ENCODE measurements at places on chromosomes 5 and 9.

- peak; percentile 70 for DNase-seq
Measured at GRCh38 chr9:13628526-13628925, 349.0 kb upstream of the MPDZ start.

- DNase-seq: no peak
Measured at GRCh38 chr5:124232515-124232914, 513.9 kb downstream of the ZNF608 start.

DNA sequence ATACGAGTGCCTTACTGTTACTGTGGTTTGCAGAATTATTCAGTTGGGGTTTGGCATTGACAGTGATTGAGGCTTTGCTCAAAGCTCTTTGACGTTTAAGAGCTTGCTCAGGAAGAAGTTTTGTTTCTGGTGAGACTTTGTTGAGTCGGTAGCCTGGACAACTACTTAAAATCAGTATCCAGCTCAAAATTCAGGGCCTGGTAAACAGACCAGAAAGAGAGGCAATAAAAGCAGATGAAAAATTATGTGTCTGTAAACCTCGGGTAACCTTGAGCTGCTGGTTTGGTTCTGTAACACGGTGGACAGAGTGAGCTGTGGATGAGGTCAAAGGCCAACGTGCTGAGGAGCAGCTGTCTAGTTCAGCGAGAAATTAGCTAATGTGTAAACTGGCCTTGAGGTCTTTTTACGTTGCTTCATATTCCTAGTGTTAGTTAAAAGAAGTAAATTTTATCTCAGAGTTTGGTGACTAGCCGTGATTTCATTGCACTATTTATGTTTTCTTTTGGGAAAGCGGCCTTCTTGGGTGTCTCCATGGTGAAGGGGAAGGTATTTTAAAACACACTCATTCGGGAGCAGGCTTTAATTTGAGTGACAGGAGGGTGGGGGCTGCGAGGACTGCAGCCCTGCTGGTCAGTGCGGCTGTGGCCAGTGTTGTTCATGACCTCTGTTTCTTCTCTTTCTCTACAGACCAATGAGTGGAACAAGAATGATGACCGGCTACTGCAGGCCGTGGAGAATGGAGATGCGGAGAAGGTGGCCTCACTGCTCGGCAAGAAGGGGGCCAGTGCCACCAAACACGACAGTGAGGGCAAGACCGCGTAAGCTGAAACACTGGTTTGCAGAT lies 82.0 kb upstream of the TTC23L start:
- no peak for DNase-seq

DNA sequence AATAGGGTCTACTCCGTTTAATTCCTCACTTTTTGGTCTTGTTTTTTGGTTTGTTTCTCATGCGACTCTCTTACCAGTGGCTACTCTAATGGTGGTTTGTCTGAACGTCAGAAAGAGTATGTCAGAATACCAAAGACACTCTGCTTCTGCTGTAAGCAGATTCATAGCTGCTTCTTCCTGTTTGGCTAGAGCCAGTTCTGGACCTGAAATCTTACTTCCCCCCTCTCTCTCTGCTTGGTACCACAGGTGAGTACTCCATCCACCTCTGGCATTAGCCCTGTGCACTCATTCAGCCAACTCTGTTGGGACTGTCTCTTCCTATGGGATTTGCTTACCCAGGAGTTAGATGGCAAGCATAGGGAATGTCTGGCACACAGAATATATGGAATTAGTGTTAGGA lies 6.6 kb downstream of the ZCCHC7 start:
- no peak for DNase-seq

- no peak for DNase-seq
Measured at GRCh38 chr9:82234160-82234943, 245.8 kb downstream of the SPATA31D1 start.

GRCh38 chr5:69368458-69369339 lies 621 bp downstream of the AK6 start:
- DNase-seq: no peak

DNA sequence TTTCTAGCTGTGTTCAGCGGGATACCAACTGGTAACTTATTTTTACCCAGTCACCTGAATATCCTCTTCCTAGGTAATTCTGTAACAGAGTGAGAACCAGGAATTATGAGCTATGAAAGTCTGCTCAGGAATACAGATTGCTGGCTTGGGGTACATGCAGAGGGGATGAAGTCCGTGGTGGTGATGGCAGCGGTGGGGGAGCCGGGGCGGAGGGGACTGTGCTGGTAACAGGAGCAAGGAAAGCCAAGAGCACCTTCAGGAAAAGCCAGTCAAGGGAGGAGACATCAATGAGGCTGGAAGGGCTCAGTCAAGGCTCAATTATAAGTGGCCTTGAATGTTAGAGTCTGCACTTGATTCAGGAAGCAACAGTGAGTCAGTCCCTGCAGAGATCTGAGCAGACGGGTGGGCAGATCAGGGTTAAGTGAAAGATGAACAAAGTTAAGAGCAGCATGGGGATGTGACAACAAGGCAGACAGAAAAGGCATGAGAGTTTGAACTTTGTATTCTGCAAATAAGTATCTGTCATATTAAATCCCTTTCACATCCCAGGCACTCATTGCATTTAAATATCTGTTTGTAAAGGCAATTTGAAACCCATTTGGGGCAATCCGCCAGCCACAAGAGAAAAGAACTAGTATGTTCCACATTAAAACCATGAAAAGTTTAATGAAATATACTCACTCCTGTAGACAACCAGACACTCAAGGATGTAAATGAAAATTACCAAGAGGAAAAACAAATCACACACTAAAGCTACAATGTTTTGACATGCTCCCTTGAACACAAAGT lies 101.2 kb downstream of the TTC39B start:
- DNase-seq: peak; percentile 12

DNA sequence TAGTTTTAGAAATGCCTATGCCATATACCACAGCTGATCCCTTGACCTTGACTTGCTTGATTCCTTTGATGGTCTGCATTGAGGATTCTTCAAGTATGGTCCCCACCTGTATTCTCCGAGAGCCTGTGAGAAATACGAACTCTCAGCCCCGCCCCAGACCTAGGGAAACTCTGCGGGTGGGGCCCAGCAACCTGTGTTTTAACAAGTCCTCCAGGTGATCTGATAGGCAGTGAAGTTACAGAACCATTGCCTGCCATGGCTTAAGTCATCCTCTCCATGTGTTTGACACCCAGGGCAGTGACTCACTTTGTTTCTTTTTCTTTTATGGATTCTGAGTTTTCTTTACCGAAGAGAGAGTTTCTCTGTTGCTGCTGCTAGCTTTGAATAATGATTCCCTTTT lies 18.5 kb downstream of the FRMPD1 start:
- no peak for DNase-seq

DNA sequence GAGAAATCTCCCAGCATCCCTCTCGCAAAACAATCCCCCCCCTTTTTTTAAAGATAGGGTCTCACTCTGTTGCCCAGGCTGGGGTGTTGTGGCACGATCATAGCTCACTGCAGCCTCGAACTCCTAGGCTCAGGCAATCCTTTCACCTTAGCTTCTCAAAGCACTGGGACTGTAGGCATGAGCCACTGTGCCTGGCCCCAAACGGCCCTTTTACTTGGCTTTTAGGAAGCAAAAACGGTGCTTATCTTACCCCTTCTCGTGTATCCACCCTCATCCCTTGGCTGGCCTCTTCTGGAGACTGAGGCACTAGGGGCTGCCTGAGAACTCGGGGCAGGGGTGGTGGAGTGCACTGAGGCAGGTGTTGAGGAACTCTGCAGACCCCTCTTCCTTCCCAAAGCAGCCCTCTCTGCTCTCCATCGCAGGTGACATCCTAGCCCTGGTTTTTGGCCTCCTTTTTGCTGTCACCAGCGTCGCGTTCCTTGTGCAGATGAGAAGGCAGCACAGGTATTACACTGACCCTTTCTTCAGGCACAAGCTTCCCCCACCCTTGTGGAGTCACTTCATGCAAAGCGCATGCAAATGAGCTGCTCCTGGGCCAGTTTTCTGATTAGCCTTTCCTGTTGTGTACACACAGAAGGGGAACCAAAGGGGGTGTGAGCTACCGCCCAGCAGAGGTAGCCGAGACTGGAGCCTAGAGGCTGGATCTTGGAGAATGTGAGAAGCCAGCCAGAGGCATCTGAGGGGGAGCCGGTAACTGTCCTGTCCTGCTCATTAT lies 6.8 kb downstream of the CA9 start:
- DNase-seq: peak; percentile 62

- DNase-seq: peak; percentile 11
Measured at GRCh38 chr5:158287643-158288271, 428.8 kb upstream of the CLINT1 start.

GRCh38 chr9:91361291-91362050 lies at the start of gene AUH:
AUH (minus strand) TSS chr9:91361918; CDS start chr9:91361889, 29 bp downstream.
- peak; percentile 83 for DNase-seq

GRCh38 chr9:96618209-96619123 lies 1.2 kb downstream of the CDC14B start:
- peak; percentile 58 for DNase-seq

DNA sequence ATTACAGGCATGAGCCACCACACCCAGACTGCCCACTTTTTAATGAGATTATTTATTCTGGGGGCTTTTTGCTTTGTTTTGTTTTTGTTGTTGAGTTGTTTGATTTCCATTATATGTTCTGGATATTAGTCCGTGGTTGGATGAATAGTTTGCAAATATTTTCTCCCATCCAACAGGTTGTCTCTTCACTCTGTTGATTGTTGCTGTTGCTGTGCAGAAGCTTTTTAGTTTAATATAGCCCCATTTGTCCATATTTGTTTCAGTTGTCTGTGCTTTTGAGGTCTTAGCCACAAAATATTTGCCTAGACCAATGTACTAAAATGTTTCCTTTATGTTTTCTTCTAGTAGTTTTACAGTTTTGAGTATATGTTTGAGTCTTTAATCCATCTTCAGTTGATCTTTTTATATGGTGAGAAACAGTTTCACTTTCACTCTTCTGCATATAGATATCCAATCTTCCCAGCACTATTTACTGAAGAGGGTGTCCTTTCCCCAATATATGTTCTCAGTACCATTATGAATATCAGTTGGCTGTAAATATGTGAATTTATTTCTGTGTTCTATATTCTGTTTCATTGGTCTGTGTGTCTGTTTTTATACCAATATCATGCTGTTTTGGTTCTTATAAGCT lies 30.2 kb upstream of the TBCA start:
- DNase-seq: no peak

DNA sequence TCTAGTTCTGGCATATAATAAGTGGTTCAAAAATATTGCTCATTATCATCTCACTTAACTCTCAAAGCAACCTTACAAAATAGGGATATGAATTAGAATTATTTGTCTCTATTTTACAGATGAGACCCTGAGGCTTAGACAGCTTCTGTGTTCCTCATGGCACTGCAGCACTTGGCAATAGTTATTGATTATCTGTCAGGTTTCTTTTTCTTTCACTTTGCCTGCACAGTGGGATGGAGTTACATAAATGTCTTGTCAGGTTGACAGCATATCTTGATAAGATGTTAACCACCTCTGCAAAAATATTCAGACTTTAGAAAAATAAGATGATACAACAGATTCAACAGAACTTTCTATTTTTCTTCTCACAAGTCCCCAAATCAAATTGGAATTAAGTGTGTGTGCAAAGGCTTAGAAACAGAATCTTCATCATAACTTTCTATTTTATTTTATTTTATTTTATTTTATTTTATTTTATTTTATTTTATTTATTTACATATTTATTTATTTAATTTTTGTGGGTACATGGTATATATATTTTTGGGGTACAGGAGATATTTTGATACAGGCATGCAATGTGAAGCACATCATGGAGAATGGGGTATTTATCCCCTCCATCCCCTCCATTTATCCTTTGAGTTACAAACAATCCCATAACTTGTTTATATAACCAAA lies 17.7 kb downstream of the NSG2 start:
- DNase-seq: no peak

DNA sequence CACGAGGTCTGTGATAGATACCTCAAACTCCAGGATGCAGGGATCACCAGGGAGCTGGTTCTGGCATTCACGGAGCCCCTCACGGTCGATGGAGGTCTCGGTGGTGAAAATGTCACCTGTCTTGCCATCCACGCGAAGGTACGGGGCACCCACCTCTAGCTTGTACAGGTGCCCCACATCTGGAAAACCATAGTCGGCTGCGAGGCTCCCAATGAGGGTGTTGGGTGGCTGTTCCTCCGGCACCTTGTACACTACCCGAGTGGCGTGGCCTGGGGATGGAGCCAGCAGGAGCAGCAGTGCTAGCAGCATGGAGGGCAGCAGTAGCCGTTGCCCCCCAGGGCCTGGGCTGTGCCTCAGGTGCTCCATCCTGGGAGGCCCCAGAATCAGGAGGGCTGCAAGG lies 9.2 kb downstream of the PCDH1 start:
- DNase-seq: no peak

DNA sequence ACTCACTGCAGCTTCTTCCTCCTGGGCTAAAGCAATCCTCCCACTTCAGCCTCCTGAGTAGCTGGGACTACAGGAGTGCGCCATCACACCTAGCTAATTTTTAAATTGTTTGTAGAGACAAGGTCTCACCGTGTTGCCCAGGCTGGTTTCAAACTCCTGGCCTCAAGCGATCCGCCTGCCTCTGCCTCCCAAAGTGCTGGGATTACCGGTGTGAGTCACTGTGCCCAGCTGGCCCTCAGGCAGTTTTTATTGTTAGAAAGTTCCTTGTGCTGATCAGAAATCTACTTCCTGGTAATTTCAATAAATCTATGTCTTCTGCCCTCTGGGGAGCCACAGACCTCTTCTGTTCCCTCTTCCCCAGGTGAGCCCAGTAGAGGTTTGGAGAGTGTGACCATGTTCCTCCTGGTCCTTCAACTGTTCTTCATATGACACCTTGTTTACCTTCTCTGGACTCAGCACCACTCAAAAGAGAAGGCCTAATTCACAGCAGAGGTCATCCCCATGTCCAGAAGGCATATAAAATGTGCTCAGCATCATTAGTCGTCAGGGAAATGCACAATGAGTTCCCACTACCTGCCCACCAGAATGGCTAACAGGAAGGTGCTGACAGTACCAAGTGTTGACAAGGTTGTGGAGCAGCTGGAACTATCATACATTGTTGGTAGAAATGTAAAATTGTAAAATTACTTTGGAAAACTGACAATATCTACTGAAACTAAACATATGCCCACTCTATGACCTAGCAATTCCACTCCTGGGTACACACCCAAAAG lies 10.4 kb downstream of the TMOD1 start:
- no peak for DNase-seq

DNA sequence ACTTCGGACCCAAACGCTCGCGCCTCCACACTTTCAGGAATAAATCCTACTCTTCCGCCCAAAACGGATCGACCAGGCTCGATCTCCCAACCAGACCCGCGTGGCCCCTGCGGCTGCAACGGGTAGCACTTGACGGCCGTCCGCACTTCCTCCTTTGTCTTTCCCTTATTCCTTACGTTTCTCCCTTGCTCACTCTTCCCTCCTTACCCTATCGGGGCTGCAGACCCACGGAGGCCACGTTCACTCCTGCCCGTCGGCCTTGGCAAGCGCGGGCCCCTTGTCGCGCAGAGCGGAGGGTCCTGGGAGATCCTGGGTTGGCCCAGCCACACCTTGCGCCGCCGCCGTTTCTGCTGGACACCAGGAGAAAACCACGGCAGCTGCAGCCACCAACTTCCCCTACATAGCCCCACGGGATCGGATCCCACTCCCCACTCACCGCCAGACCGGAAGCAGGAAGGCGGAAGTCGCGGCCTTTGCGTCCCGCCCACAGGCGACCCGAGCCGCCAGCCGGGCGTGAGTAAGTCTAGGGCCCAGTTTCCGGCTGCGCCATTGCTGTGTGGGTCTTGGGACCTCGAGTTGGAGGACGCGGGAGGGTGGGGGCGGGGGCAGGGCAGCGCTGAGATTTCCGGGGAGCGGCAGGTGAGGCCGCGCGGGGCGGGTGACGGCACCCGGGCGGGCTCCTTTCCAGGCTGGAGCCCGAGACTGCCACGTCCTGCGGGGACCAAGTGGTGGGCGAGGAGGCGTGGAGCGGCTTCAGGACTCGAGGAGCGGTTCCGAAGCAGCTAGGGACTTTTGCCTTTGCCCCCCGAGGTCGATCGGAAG lies at the start of gene SMIM15:
TSS of gene SMIM15 (minus strand) at position 459 of the 822 bp plus-strand sequence. CDS start 2,297 bp downstream, outside the sequence.
- peak; percentile 88 for DNase-seq

All from cardiac fibroblast (primary cell).